Activated CD8-positive, alpha-beta memory T cell treated with anti-CD3 and anti-CD28 coated beads, Interleukin-2, amount 50 U/mL, for 4 hours (primary cell): ENCODE measurements at places on chromosomes 2 and 18.

- no peak for DNase-seq
Observed at GRCh38 chr2:57523304-57523703, 523.3 kb upstream of the VRK2 start.

- DNase-seq = no peak
Observed at GRCh38 chr2:1501991-1502390, 88.7 kb downstream of the TPO start.

DNA sequence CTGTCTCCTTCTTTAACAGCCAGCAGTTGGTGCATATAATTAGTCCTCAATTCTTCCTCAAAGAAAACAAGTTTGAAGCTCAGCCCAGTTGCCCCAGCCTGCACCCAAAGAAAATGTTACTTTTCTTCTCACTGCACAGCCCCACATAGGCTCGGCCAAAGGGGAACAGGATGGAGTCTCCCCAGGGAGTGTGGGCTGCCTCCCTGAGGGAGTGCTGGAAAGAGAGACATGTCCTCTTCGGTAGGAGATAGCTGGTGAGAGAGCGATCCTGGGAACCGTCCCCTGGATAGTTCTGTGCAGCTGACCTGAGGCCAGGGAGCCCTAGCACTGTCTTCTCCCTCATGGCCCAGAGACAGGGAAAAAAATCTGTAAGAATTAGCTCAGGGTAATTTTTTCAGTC, 37.9 kb upstream of the CD207 start:
- no peak for DNase-seq

DNA sequence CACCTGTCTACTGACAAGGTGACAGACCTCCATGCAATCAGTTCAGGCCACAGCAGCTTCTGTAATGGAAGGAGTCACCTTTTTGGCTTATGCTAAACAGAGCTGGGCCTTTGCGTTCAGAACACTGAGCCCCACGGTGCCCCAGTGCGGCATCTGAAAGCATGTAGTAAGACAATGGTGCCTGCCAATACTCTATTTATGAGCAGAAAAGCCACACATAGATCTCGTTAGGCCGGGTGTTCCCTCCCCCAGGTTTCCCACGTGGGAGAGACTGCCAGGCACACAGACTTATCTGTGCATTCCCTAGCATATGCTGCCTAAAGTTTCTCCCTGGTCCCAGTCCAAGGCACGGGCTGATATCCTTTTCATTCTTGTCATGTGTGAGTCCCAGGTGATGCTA, 150.9 kb downstream of the ACTR3 start:
- DNase-seq = no peak

DNA sequence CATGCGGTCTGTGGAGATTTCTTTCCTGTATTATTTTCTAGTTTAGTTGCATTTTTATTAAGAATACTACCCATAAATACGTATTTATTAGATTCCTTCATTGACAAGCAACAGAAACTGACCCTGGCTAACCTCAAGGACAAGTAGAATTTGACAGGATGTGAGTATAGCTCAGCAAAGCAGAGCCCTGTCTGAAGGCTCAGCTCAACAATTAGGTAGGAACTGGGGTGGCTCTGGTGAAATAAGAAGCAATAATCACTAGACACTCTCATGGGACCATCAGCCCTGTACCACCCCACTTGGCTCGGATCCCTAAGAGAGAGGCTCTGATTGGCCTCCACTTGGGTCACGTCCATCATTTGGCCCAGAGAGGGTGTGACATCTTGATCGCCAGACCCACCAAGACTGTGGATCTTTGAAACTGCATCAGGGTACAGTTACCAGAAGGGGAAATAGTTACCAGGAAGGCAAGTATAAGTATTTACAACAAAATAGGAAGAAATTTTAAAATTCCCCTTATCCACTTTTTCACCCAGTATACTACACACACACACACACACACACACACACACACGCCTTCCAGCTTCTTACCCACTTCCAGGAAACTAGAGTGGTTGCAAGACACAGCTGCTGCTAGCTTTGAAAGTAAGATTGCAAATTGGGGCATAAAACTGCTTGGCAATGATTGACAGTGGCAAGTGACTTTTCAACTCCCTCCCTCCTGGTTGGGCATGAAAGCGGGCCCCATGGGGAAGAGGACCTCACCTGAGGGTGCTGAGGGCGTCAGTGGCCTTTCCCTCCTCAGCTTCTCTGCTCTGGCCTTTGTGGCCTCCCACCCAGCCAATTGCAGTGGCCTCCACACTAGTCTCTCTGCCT, 41.8 kb downstream of the KCTD18 start:
- DNase-seq = no peak

- no peak for DNase-seq
Observed at GRCh38 chr2:129870685-129871241, 108.7 kb upstream of the RAB6C start.

DNA sequence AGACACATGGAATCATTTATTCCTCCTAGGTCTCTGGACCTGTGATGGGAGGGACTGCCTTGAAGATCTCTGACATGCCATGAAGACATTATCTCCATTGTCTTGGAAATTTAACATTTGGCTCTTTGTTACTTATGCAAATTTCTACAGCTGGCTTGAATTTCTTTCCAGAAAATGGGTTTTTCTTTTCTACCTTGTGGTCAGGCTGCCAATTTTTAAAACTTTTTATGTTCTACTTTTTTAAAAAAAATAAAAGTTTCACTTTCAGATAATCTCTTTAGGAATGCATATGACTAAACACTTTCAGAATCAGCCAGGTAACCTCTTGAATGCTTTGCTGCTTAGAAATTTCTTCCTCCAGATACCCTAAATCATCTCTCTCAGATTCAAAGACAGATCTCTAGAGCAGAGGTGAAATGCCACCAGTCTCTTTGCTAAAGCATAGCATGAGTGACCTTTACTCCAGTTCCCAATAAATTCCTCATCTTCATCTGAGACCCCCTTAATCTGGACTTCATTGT, 209.6 kb downstream of the RPRM start:
- no peak for DNase-seq

- DNase-seq = no peak
Observed at GRCh38 chr18:48123941-48124340, 193.5 kb upstream of the SMAD2 start.

GRCh38 chr2:42390401-42390969, 29.5 kb upstream of the COX7A2L start:
- DNase-seq = no peak

DNA sequence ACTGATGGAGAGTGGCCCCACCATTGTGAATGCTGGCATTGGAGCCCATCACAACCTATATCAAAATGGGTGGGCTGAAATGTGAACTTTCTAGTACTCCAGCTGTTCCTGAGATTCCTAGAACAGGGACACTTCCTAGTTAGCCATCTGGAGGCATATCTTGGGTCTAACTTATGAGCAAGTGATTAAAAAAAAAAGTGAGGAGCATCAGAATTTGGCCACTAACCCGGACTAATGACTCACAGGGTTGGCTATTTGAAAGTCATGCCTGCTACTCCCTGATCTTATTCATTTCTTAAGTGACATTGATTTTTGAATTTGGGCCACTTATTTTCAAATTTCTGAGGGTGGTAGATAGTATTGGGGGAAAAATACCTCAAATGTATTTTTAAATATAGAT, 216.6 kb downstream of the HRH4 start:
- DNase-seq = no peak

DNA sequence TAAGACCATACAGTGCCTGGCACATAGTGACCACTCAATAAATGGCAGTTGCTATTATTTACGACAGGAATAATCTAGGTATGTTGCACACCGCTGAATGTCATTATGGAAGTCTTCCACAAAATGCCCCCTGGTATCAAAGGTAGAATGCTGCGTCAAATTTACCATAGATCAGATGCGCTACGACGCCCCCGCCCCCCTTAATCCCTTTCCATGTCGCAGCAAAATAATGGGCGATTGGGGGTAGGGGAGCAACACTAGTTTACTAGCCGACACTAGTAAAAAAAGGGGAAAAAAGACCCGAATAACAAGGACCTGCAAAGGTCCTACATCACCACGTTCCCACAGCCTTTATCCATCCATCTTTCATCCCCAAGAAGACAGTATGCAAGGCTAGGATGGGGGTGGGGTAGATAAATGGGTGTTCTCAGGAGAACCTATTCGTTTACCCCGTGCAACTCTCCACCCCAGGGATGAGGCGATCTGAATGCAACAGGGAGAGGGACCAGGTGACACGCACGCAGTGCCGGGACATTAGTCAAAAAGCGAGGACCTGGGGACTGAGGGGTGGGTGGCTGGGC, 455 bp downstream of the PREPL start:
- no peak for DNase-seq

GRCh38 chr2:225041207-225041850, 939 bp downstream of the DOCK10 start:
- DNase-seq = peak; percentile 58

DNA sequence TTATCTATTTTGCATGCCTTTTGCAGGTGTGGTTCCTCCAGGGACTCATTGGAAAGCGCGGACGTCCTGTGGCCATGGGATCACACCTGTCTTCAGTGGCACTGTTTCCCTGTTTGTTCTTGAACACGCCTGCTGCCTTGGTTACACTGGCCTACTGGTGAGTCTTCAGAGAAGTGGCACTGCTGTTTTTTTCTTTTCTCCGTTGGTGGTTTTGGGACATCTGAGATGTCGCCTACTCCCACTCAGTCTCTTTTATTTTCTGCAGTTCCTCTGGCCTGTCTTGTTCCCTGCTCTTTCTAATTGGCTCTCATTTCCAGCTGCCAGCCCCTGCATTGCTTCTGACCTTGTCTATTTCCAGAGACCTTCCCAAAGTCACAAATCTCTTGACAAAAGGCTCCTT, 35.7 kb upstream of the POU3F3 start:
- DNase-seq = no peak

DNA sequence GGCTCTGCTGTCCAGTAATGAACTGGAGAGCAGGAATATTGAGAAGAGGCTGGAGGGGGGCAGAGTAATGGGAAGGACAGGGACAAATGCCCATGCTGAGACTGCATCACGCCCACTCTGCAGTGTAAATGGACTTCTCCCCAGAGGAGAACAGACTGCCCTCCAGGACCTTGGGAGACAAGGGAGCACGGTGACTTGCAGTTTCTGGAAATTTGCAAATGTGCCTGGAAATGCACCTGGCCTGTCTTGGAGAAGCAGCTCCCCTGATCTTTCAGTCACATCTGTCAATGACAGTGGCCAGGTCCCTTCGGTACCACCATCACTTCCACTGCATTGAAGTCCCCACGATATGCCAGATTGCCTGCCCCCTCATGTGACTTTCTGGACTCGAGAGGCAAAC, 178.7 kb upstream of the SH3BP4 start:
- DNase-seq = no peak

- no peak for DNase-seq
Observed at GRCh38 chr2:73050121-73050545, 21.4 kb downstream of the SFXN5 start.

- no peak for DNase-seq
Observed at GRCh38 chr2:170493426-170494097, 221.6 kb upstream of the SP5 start.

DNA sequence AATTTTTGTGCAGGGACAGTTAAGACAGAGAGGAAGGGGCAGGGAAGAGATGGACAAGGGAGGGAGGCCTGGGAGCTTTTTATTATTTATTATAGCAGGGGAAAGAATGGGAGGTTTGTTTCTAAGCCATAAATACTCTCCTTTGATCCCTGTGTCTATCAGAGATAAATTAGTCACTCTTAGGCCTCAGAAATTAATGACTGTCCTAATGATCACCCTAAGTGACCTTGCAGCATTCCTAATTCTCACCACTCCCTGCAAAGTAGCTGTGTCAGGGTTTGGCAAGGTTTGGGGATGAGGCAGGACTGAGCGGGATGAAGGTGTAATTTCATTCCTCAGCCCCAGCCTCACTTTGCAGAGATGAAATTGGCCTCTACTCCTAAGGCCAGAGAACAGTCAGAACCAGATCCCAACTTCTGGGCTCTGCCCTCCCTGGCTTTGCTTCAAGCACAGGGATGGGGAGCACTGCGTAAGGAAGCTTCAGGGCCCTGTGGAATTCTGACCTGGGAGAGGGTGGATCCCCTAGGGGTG, 95.0 kb downstream of the TMEM17 start:
- no peak for DNase-seq
